ENCODE measurements at places on chromosomes 1 and 21.

- no peak for DNase-seq
Observed at GRCh38 chr21:39958731-39959130, 91.5 kb downstream of the PCP4 start.

DNA sequence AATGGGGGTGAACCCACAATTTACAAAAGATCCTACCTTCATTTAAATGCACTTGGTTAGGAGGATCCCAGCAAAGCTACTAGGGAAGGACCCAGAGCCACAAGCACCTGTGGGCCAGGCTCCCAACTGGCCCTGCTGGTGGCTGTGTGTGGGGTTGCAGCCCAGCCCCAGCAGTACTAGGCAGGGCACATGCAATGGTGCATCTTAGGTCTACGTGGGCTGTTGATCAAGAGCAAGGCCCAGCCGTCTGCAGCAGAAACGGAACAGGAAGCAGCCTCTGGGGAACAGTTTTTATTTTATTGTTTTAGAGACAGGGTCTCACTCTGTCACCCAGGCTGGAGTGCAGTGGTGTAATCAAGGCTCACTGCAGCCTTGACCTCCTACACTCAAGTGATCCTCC lies 134.1 kb upstream of the RAB4A start:
- no peak for DNase-seq

DNA sequence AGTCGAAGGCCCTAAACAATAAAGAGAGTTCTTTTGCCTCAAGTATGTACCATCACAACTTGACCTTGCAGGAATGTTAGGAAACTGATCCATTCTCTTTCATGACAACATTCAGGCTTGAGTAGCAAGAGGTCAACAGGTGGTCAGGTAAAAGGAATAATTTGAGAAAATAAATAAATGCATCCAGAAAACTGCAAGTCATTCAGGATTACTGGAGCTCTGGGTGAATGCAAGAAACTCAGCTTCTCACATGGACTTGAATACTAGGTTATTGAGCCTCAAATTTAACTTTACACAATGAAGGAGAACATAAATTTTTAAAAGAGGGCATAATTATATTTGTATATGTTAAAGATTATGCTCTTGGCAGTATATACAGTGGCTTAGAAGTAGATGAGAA lies 76.5 kb downstream of the TTLL7 start:
- no peak for DNase-seq

- DNase-seq = no peak
Observed at GRCh38 chr1:200699871-200700270, 30.2 kb upstream of the DDX59 start.

DNA sequence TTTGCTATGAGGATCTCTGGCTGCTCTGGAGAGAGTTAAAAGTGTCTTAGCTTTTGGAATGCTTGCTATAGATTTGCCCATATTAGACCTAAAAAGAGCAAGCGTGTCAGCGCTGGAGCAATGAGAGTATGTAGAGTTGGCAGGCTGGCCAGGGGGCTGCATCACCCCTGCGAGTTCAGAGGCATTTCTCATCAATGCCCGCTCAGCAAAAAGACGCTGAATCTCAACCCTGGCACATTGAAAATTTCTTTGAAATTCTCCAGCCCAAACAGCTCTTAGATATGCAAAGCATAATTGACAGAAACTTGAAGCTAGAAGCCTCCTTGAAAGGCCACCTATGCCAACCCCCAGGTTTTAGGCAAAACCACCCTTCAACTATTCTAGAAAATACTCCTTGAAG lies 135.5 kb upstream of the F3 start:
- no peak for DNase-seq

DNA sequence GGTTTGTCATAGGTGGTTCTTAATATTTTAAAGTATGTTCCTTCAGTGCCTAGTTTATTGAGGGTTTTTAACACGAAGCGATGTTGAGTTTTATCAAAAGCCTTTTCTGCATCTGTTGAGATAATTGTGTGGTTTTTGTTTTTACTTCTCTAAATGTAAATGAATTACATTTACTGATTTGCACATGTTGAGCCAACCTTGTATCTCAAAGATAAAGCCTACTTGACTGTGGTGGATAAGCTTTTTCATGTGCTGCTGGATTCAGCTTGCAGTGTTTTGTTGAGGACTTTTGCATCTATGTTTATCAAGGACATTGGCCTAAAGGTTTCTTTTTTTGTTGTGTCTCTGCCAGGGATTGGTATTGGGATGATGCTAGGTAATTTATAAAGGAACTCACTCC lies 142.5 kb downstream of the PRDM2 start:
- no peak for DNase-seq

- no peak for DNase-seq
Observed at GRCh38 chr1:17218939-17219338, 14.0 kb downstream of the PADI1 start.

- no peak for DNase-seq
Observed at GRCh38 chr1:155170806-155171205, 2.3 kb downstream of the KRTCAP2 start.

- DNase-seq = no peak
Observed at GRCh38 chr21:38922474-38923235, 116.9 kb downstream of the ETS2 start.

DNA sequence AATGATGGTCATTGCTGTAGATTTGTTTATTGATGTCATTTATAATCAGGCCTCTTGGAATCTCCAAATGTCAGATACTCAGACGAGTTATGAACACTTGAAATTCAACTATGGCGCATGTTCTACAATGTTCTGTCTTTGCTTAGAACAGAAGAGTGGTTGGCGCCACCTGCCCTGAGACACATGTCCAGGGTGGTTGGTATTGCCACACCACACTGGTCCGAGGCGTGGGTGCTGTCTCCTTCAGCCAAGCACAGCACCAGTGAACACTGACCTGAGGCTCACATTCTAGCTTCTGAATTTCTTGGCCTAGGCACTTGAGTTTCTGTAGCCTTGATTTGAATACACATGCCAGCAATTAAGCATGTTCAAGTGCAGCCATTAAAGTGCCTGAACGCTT lies 10.1 kb upstream of the BMP8A start:
- no peak for DNase-seq

DNA sequence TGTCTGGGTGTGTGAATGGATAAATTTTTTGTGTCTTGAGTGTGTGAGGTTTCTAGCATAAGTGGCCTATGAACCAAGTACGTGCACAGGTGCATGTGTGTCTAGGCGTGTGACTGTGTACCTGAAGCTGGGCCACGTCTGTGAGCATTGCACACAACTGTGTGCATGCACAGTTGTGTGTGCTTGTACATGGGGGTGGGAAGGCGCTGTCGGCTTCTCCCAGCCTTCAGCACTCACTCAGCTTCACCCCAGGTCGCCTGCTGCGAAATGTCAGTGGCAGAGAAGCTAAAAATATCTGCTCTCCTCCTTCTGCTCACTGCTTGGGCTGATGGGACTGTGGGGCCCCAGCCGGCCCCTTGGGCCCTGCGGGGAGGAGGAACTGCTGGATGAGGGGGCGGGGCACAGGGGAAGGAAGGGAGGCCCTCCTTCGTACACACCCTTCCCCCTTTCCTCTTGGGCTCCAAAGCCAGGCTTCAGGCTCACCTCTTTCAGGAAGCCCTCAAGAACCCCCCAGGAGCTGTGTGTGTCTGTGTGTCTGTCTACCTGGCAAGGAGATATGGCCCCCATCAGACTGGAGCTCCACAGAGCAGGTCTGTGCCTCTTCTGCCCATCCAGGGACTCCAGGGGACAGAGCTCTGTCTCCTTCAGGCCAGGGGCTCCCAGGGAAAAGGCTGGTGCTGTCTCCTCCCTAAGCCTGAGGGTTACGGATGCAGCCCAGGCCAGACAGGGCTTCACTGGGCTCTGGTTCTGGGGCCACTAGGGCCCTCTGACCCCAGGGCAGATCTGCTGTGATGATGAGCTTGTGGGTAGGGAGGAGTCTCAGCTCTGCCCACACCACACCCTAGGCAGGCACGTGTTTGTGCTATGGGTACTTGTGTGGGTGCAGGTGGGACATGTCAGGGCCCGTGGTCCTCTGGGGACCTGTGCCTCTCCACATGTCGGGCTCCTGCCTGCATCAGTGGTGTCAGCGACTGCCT lies 35.6 kb upstream of the WASF2 start:
- no peak for DNase-seq

GRCh38 chr1:216270086-216270773 lies 153.0 kb downstream of the USH2A start:
- no peak for DNase-seq

GRCh38 chr1:173420330-173420806 lies 56.8 kb upstream of the PRDX6 start:
- DNase-seq = peak; percentile 14

DNA sequence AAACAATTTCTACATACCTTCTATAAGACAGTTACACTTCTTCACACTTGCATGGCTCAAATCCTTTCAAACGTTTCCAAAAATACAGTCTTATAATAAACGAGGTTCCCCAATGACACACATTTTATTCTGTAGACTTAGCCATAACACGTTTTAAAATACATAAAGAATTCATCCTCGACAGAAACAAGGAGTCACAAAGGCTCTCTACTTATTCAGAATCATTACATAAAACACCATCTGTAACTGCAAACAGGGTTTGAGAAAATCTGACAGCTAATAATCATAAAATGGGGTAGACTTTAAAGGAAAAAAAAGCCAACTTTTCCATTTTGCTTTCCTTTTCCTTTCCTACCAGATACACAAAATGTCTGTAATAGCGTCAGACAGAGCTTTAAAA lies 1.8 kb downstream of the PIK3R3 start:
- DNase-seq = no peak

- DNase-seq = no peak
Observed at GRCh38 chr21:34039678-34040382, 33.5 kb upstream of the MRPS6 start.

DNA sequence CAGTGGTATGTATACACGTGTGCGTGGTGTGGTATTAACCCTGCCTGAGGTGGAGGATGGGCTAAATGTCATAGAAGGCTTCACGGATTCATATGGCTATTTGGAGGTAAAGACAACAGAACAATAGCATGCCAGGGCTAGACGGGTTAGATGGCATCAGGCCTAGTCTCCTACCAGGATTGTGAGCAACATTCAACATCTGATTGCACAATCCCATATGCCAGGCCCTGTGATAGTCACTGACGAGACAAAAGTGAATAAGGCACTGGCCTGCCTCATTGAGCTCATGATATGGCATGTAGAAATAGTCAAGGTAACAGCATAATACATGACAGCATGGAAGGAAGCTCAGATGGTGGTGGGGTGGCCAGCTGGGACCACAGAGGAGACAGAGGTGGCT lies 167.1 kb upstream of the BEND5 start:
- DNase-seq = no peak

DNA sequence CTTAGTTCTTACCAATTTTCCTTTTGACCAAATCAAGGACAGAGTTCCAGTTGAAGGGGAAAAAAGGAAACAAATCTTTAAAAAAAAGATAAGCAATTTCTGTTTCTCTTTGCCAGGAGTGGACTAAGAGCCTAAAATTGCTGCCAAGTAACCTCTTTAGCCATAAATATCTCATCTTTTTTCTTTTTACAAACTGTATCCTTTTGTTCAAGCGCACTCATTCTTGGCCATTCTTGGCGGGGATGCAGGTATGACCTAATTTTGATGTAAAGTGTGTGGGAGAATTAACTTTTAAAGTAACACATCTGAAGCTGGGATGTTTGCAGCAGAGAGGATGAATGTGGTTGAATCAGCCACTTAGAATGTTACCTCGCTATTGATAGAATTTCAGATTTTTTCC lies 13.4 kb upstream of the KIF1B start:
- DNase-seq = no peak

GRCh38 chr1:101745551-101746270 lies 251.0 kb downstream of the OLFM3 start:
- DNase-seq = no peak

DNA sequence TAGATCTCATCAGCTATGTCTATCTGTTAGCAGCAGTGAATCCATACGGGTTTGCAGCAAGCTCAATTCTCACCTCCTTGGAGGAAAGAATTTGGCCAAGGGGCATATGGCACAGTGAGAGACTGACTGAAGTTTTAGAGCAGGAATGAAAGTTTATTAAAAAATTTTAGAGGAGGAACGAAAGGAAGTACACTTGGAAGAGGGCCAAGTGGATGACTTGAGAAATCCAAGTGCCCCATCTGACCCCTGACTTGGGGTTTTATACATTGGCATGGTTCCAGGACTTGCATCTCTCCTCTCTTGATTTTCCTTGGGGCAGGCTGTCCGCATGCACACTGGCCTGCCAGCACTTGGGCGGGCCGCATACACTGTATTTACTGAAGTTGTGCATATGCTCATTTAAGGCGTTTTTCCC lies 9.2 kb upstream of the OSBPL9 start:
- no peak for DNase-seq

DNA sequence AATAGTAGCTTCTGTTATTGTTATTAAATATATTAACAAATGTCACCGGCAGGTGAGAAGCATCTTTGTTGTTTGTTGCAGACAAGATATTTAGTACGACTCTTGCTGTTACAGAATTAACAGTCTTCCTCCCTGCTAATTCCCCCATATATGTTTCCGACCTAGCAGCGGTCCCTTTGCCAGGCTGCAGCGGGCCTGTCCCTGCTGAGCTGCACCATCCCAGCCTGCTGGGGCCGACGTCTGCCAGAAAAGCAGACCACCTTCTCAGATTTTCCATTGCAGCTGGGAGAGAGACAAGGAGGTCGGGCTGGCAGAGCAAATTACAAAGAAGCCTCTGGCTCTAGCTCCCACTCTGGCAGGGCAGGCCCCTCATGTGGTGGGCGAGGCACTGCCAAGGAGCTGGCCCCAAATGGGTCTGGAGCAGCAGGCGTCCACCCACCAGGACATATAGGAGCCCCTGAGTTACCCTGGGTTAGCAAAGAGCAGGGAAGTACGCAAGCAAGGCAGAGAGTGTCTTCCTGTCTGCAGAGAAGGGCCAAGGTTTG lies 142.7 kb downstream of the FOXD2 start:
- DNase-seq = no peak

GRCh38 chr1:167882376-167882775 lies 31.6 kb downstream of the ADCY10 start:
- DNase-seq = no peak

- DNase-seq = no peak
Observed at GRCh38 chr1:202276081-202276715, 65.5 kb downstream of the UBE2T start.

- peak; percentile 9 for DNase-seq
Observed at GRCh38 chr1:117128323-117129079, 7.0 kb upstream of the TRIM45 start.

DNA sequence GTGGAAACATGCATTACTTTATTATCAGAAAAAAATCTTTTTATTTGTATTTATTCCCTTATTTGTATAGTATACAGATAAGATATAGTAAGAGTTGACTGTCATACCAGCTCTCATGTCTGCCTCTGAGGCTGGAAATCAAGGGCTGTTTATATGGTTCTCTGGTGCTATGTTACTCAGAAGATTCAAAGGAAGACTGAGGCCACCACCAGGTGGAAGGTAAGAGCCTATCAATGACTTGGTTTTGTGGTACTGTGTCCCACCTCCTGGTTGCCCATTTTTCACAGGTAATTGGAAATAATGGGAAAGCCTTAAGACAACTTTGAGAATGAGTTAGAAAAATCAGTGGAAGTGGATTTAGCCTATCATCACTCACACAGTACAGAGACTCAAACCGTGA lies 342.1 kb downstream of the DSCAM start:
- no peak for DNase-seq

Data from NCI-H774 (cell line).